ENCODE measurements at places on chromosomes 2 and 18.

DNA sequence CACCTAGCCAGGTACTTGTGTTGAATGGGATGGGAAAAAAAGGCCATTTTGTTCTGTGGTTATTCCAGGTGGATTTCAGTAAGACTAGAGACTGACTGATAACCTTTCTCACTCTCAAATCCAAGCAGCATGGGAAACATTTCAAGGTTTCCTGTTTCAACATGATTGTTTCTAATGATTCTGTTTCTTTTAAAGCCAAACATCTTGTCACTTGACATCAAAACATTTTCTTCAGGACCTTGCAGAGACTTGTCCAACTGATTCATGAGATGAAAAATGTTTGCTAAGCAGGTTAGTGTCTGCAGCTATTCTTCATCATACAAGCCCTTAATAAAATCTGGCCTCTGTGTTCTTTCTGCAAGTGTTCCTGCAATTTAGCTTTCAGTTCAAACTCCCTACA is 456.5 kb upstream of the CWC22 start:
- no peak for DNase-seq

- DNase-seq: no peak
These were observed 24.1 kb upstream of the APOB start for GRCh38 chr2:21067859-21068537.

DNA sequence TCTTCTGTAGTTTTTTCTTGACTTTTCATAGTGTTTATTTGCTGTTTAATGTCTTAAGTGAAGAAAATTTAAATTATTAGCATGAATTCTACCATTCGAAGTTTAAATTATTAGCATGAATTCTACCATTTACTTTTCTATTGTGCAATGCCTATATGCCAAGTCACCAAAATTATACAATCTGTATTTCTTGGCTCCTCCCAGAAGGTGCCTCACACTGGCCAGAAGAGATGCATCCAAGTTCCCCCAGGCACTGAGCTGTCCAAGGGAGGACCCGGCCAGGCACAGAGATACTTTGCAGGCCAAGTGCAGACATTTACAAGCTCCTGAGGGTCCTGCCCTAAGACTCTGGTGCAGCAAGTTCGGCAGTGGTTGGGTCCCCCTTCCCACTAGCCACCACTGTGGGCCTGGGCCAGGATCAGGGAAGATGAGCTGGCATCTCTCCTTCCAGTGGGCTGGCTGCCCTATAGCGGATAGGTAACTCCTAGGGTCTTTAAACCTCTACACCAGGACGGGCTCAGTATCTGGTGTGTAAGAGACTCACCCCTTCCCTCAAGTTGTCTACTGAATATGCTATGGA is 31.3 kb downstream of the TMEM247 start:
- no peak for DNase-seq

DNA sequence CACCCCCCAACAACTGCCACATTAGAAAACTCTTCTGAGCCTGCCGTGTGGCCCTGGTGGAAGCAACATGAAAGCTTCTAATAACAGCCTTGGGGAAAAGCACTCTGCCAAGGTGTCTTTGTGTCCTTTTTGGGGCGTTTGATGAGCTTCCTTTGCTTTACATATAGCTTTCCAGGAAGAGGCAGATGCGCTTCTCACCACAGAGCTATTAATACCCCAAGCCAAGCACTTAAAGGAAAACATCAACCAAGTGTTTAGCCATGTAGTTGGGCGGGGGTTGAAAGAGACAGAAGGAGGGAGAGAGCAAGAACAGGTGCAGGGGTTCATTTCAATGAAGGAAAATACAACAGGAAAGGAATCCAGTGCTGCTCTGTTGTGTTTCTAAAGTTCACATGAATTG is 176.1 kb downstream of the VAPA start:
- DNase-seq: no peak

DNA sequence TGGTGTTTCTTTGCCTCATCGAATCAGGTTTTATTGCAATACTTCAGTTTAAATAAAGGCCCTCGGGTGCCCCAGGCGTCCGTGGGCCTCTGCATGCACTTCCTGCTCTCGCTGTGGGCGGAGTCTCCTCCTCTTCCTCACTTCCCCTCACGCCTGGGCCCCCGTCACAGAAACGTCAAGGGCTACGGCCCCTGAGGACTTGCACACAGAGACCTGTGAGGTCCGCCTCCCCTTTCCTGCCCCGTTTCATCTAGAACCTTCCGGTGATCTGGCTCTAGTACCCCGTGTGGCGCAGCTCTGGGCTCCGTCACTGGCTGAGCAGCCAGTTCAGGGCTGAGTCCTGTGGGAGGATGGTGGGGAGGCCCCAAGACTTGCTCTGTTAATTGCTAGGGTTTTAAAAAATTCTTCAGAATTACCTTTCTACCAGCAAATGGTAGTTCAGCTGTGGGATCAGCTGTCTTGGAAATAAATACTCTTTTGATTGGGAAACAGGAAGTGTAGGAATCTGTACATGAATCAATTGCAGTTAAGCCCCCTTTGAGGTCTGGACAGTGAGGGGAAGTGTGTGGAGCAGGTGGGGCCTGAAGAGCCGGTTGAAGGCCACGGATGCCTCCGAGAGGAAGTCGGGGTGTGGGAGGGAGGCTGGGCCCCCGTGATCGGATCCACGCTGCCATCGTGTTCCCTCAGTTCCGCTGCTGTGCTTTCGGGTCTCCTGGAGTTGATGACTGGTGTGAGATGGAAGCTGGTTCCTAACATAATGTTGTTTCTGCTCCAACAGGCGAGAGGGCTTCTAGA is 10.2 kb downstream of the NFATC1 start:
- DNase-seq: no peak

GRCh38 chr18:159037-159652 is 788 bp downstream of the USP14 start:
- no peak for DNase-seq

DNA sequence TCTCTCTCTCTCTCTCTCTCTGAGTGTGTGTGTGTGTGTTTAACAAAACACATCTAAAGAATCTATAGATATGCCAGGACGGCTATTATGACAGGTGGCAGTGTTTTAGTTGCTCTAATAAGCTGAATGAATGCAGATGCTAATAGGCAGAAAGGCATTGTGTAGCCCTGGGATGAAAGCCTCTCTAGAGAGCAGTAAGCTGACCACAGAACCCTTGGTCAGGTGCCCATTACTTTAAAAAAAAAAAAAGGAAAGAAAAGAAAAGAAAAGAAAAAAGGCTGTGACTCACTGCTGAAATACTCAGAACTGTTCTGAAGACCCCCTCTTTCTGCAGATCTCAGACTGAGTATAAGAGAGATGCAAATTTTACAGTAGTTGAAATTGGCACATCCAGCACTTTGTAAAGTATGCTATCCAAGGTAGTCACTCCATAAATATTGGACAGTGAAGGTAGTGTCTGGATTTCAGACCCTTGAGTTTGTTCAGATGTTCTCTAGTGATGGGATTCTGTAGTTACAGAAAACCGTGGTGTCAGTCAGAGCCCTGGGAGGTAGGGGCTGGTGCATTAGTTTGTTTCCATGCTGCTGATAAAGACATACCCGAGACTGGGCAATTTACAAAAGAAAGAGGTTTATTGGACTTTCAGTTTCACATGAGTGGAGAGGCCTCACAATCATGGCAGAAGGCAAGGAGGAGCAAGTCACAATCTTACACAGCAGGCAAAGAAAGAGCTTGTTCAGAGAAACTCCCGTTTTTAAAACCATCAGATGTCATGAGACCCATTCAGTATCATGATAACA is 30.9 kb downstream of the OSBPL6 start:
- no peak for DNase-seq

GRCh38 chr2:219409619-219410018 is 8.6 kb upstream of the DES start:
- no peak for DNase-seq

GRCh38 chr2:230999477-230999876 is 3.6 kb downstream of the SPATA3 start:
- DNase-seq: no peak

DNA sequence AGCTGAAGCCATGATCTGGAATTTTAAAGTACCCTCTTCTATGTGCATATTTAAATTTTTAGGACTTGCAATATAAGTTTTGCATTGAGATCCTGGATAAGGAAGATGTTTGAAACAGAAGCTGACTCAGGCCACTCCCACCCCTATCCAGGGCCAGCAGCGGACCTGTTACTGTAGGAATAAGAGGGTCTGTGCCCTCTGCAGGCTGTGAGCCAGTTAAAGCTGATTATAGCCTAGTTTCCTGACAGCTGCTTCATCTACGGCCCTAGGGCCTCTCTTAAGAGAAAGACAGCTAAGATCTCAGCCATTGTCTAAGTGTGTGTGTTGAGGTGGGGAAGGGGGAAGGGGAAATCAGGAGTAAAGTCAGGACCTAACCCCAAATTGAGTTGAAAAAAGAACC is 234.0 kb downstream of the HAUS1 start:
- DNase-seq: no peak

- DNase-seq: no peak
These were observed 166.8 kb upstream of the ID2 start for GRCh38 chr2:8514796-8515758.

GRCh38 chr2:234666911-234667310 is 170.0 kb upstream of the ARL4C start:
- no peak for DNase-seq

DNA sequence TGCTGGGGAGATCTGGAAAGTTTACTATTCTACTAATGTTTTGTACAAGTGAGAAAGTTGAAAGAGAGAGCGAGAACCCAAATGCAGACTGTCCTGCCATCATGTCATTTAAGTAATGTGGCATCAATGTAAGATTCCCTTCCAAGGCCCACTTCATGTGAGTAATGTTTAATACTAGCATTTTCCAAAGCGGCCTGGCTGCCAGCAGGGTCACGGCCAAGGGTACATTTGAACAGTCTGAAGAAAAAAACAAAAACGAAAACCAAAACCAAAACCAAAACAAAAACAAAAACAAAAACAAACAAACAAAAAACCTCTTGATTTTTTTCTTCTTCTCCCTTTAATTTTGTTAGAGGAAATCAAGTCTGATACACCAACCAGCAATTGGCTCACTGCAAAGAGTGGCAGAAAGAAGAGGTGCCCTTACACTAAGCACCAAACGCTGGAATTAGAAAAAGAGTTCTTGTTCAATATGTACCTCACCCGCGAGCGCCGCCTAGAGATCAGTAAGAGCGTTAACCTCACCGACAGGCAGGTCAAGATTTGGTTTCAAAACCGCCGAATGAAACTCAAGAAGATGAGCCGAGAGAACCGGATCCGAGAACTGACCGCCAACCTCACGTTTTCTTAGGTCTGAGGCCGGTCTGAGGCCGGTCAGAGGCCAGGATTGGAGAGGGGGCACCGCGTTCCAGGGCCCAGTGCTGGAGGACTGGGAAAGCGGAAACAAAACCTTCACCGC is 2.2 kb downstream of the HOXD10 start:
- no peak for DNase-seq

GRCh38 chr2:177385151-177385550 is 7.4 kb upstream of the AGPS start:
- no peak for DNase-seq

DNA sequence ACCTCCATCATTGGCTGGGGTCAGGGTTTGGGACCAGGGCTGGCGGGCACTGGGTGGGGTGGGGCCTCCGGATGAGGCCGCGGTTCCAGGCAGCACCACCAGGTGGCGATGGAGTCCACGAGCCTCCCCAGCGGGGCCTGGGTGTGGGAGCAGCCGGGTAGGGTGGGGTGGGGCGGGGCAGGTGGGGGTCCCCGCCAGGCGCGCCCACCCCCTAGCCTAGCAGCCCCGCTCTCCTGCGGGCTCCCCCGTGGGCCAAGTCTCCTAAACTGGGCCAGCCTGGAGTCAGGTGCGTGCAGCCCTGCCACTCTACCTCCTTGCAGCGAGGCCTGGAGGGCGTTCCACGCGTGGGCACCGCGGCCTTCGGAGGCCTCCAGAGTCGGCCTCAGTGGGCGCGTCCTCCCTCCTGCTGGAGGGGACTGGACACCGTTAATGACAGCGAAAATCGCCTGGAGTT is 187.5 kb downstream of the TWIST2 start:
- DNase-seq: no peak

DNA sequence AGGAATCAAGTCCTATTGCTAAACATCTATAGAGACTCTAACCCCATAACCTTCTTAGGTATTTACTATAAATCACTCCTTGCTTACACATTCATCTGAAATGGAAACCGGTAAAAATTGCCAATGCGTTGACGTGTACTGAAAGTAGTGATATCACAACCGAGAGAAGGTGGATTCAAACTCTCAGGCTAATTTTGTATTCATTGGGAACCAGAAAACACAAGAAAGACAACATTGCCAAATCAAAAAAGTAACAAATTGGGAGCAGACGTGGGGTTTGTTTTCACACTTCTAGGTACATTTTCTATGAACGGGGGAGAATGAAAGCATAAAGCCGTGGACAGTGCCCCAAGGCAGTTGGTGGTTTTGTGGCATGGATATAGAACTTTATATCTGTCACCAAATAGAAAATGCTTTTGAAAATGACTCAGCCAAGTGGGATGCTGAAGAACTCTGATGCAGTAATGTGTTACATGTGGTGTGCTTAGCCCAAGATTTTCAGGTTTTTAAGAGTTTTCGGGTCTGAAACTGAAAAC is 155.1 kb upstream of the RASGRP3 start:
- DNase-seq: no peak

- no peak for DNase-seq
These were observed 2.0 kb downstream of the CDC42EP3 start for GRCh38 chr2:37669446-37669845.

Measured in amygdala (tissue), 56 donors.